ENCODE measurements at places on chromosomes 12 and 14.

DNA sequence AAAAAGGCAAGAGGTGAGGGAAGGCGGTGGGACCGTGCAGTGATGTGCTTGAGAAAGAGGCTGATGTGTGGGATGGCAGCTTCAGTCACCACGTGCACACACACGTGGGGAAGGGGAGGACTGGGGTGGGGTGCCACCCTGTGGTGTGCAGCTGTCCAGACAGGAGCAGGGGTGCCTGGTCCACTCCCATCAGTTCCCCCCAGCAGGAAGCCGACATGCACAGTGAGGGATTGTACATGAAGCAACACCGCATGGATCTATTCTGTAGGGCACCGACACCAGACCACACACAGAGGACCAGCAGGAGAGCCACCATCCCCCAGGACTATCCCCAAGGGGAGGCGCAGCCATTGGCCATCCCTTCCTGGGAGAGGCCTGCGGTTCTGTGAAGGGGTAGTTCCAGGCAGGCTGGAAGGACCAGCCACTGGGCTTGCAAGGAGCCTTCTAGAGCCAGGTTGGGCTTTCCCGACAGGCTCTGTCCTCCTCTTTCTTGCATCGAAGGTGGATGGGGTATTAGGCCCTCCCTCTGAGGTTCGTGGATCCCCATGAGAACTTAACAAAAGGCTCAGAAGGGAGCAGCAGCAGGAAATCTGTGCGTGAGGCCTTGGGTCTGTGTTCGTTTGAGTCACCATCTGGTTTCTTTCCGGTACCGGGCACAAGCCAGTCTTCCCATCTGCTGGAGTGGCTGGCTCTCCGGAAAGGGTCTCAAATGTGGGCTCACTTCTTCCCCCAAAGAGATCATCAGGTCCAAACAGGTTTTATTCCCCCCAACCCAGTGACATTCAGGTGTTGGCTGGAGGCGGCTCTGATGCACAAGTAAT lies 59.8 kb downstream of the PLEKHG3 start:
- no peak for DNase-seq

- DNase-seq: no peak
These were observed 25.7 kb downstream of the NUAK1 start for GRCh38 chr12:106113042-106113441.

DNA sequence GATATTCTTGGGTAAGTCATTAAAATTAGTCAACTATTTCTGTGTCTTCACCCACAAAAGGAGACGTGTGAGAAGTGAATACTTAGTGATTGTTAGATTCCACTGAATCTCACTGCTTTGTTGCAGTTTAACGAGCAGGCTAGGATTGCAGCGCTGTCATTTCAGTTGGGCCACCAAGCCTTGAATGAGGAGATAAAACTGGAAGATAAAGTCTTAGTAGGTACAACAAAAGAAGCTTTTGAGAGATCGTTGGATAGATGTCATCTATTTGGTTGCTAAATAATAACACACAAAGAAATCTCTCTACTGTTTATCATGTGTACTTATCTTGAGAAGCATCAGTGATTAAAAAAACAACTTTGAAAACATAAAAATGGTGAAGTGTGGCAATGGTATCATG lies 132.3 kb downstream of the RGS6 start:
- DNase-seq: no peak

DNA sequence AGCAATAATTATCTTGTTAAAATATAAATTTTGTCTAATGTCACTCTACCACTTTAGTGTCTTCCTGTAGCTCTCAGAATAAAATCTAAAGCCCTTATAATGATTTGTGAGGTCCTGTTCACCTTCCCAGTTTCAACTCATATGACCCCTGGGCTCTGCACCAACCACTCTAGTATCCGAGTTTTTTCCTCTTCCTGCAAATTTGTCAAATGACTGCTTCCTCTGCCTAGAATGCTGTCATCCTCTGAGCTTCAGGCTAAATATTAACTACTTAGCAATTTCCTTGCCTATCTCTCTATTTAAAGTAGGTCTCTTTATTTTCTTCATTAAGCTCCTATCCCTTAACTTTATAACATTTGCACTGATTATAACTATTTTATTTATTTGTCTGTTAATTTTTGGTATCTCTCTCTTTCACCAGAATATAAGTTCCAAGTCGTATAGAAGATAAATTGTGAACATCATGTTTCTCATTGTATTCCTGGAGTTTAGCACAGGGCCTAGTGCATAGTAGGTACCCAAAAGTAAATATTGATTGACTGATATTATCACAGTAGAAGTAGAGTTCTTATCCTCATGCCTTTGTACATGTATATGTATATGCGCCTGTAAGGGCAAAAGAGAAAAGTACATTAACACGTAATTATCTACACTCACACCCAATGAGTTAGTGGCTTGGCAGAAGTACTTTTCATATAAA lies 196.0 kb downstream of the BCAT1 start:
- no peak for DNase-seq

DNA sequence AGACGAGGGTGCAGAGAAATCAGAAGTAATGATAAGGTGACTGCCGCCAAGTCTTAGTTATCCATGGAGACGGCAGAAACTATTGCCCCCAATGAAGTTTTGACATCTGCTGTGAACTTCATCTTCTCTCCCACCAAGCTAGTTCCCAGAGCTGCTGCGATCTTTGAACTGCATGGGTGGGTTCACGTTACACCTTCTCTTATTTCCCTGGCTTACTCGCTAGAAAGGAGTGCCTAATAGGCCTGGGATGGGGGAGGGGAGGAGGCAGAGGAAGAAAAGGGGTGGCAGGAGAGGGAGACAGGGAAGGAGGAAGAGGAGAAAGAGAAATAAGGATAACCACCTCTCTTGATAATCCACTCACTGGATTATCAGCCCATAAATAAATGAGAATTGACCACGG lies 157.1 kb downstream of the NTF3 start:
- DNase-seq: no peak

- DNase-seq: no peak
These were observed 12.8 kb downstream of the TCHP start for GRCh38 chr12:109912855-109913321.

Data from T1000 (cell line).